Effector memory CD4-positive, alpha-beta T cell (primary cell): ENCODE measurements at places on chromosomes 12 and 14.

- DNase-seq = no peak
Observed at GRCh38 chr12:103441437-103442181, 54.2 kb downstream of the C12orf42 start.

- DNase-seq = no peak
Observed at GRCh38 chr12:116508145-116509121, 50.7 kb upstream of the MAP1LC3B2 start.

DNA sequence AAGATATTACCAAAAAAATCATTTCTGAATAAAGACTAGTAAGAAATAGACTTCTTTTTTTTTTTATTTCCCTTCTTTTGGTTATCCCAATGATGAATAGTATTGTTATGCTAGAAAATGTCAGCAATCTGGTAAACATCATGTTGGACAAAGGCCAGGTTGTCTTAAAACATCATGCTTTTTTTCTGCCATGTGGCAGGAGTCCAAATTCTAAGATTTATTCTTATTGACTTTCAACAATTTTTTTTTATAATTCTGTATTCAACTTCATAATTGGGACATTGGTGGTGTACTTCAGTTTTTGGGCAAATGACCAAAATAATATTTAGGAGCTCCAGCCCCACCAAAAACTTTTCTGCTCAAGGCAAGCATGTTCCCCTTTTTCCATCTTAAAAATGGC is 10.5 kb downstream of the DCN start:
- no peak for DNase-seq

- no peak for DNase-seq
Observed at GRCh38 chr14:94062344-94062940, 18.6 kb downstream of the DDX24 start.

DNA sequence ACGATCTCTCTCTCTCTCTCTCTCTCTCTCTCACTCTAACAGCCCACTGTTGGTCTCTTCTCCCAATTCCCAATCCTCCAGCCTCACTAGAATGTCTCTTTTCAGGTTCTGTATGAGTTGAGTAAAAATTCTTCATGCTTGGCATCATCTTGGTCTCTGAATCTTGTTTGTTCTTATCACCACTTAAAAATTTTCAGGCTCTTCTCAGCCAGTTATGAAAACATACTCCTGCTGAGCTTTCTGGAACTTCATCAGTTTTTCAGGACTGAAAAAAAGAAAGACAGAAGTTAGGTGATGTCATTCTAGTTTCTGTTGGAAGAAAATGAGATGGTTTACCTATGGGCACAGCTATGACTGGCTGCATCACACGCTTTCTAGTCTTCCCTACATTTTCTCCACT is 11.5 kb upstream of the IL22 start:
- DNase-seq = no peak

GRCh38 chr14:50452979-50453705 is 56.5 kb upstream of the CDKL1 start:
- DNase-seq = no peak

DNA sequence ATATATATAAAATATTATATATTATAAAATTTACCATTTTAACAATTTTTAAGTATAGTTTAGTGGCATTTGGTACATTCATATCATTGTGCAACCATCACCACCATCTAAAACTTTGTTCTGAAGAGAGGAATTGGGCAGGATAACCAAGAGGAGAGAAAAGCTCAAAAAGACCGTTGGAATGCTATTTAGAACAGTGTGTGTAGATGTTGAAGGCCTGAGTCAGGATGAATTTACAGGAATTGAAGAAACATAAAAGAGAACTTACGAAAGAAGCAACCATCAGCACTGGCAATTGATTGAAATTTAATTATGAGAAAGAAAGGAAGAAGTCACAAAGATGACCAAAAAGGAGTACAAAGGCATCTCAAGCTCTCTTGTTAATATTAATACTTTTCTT is 196.9 kb upstream of the PWP1 start:
- DNase-seq = no peak

- no peak for DNase-seq
Observed at GRCh38 chr14:65151609-65151956, 49.3 kb upstream of the MAX start.

DNA sequence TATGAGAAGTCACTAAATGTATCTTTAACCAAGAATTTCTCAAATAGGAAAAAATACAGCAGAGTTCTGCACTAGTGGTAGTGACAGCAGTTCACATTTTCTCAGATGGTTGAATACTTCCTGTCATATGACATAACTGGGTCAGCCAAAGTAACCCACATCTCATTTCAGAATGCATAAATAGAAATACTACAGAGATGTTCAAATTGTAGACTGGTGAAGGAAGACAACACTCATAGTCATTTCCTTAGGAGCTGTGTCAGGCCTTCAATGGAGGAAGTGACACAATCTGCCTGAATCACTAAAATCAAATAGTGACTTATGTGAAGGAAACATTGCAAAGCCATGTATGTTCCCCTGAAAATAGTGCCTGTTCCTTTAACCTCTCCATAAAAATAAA is 32.4 kb downstream of the FERMT2 start:
- peak; percentile 14 for DNase-seq

- DNase-seq = no peak
Observed at GRCh38 chr12:55893723-55894122, 34.0 kb downstream of the PYM1 start.

- no peak for DNase-seq
Observed at GRCh38 chr12:29750131-29750927, 33.4 kb downstream of the TMTC1 start.

GRCh38 chr12:106753526-106753925 is 21.0 kb upstream of the RIC8B start:
- no peak for DNase-seq

- DNase-seq = no peak
Observed at GRCh38 chr12:1608713-1609119, 14.3 kb upstream of the FBXL14 start.
